ENCODE measurements at places on chromosomes 2 and 18.
A peak's percentile ranks its signal among the peaks of the same experiment; 100 is the strongest.

DNA sequence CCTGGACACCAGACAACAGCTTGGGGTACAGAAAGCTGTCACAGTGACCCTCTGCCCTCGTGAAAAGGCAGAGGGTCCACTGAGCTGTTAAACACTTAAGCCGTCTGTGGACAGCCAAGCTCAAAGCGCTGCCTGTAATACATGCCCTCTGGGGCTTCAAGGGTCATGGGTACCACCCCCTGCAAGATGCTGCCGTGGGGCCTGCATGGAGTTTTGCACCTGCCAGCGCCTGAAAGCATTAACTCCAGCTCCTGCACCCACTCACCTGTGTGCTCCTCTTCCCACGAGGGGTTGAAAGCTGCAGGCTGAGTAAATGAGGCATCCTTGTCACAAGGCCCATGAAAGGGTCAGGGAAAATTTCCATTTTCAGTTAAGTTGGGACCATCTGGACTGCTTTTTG lies 70.6 kb upstream of the PHLPP1 start:
- no peak for DNase-seq

DNA sequence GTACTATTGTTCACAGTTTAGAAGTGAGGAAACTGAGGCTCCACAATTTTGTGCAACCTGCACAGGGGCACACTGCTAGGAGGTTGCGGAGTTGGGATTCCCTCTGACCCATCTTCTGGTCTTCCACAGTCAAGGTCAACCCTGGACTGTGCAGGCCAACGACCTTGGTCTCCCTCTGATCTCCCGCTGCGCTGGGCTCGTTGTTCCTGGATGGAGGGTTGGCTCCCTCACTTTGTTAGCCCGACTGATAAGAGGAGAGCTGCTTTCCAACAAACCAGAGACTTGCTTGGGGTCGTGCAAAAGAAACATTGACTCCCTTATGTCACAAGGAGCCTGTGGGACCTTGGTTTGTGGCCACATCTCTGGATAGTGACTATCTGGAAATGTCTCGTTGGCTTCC lies 187.6 kb downstream of the MYCN start:
- no peak for DNase-seq

GRCh38 chr18:63120620-63121019 lies 198.9 kb downstream of the BCL2 start:
- no peak for DNase-seq

DNA sequence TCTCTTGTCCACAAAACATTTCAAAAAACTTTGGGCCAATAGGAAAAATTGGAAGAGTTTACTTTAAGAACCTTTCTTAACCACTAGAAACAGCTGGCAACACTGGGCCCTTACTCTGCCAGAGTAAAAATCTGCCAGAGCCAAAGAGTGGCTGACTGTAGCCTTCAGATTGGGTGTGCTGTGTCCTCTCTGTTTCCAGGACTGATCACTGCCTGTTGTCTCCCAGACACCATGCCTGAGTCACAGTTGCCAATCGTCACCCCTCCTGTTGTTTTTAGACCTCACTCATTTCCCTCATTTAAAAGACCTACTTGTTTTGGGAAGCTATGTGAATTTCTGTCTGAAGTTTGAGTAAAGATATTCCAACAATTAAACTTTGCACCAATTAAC lies 159.1 kb downstream of the PPP1R1C start:
- DNase-seq, result no peak

- no peak for DNase-seq
Observed at GRCh38 chr2:144004742-144005141, 515.2 kb downstream of the ZEB2 start.

- DNase-seq, result no peak
Observed at GRCh38 chr2:3126911-3127621, 250.6 kb downstream of the EIPR1 start.

DNA sequence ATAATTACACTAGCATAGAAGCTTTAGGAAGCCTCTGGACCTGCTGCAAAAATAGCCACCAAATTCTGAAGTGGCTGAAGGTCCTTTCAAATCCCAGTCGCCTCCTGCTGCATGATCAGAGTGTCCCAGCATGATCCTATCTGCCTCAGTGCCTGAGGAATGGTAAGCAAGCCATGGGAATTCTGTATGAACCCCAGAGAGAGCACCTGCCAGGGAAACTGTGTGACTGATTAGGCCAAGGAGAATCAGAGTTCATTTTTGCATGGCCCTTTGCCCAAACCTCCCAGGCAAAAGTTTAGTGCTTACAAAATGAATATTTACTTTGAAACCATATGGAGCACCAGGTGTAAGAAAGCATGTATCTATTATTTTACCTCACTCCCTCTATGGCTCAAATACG lies 221.4 kb downstream of the ARL4C start:
- no peak for DNase-seq

- no peak for DNase-seq
Observed at GRCh38 chr2:53945538-53945937, 25.3 kb downstream of the PSME4 start.

DNA sequence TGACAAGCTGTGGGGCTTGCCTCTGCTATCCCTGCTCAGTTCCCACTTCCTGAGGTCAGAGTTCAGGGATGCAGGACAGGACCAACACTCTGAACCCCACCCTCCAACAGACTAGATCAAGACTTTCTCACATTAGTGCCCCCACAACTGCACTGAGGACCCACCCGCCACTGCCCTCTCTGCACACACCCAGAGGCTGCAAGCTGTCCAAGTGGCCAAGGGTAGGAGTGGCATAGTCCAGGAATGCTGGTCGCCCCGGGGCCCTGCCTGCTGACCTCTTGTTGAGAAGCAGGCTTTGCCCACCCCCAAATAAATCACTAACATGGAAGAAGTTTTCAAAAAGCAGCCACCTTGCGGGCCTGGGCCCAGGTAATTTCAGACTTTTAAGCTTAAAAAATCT lies 5.5 kb upstream of the KIF1A start:
- DNase-seq, result no peak

DNA sequence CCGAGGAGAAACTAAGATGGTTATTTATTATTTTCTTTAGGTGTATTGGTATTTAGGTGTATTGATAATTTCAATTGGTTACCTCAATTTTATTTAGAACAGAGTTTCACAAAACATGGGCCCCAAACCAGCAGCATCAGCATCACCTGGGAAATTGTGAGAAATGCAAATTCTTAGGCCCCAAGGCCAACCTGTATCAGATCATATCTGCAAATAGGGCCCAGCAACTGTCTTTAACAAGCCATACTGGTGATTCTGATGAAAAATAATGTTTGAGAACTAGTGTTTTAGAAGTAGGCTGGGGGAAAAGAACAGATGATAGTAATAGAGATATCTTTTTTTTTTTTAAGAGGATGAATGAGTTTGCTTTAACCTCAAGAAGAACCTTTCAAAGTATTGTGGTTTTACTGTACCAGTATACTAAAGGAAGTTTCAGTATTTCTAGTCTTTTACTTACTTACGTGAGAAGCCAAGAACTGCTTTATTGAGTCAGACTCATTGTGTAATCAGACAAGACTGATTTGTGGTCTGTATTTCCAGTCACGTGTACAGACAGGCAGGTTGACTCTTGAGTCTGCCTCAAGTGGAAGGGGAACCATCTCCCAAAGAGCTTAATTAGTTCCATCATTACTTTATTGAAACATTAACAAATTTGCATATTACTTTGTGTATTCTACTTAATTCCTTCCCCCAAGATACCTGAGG lies 60.4 kb upstream of the GAREM1 start:
- no peak for DNase-seq

DNA sequence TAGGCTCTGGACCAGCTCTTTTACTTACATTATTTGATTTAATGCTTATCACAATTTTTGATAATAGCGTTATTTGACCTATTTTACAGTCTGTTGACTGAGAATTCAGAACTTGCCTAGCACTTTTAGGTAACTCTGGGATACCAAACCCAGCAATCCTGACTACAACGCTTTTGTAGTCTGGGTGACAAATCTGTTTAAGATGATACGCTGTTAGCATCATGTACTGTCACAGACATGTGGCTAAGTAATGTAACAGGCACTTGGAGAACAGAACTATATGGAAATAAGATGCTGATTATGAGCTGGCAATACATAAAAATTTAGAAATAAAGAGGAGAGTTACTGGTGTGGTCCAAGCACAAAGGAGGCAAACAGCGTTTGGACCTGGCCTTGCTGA lies 130.6 kb downstream of the RBMS1 start:
- no peak for DNase-seq

- no peak for DNase-seq
Observed at GRCh38 chr2:183292028-183292427, 167.8 kb downstream of the NUP35 start.

- DNase-seq, result peak; percentile 44
Observed at GRCh38 chr2:238370823-238371372, 50.6 kb downstream of the TRAF3IP1 start.

DNA sequence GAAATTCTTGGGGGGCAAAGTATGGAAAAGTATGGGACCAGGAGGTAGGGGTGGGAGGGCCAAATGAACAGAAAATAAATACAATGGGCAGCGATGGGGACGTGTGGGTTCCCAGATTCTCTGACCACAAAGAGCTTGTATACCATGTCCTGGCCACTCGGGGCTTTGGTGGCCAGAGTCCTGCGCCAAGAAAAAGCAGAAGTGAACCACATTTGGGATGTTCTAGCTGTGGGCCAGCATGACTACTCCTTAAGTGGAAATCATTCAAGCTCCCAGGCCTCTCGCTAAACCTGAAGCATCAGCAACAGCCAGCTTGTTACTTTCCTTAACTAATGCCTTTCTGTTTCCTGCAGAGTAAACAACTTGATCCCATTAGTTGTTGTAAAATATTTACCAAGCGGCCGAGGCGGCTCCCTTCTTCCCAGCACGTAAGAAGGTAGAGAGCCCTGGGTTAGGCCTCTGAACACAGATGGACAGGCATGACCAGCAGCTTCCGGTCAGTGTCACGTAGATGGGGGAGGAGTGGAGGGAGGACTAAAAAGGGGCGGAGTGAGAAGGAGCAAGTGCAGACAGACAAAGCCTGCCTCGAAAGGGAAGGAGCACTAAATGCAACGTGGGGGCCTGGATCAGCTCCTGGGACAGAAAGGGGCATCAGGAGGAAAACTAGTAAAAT lies 88.2 kb downstream of the GALNT14 start:
- no peak for DNase-seq
